ENCODE measurements at places on chromosomes 2 and 18.

- peak; percentile 38 for DNase-seq
Measured at GRCh38 chr2:144660518-144661316, 140.8 kb upstream of the ZEB2 start.

DNA sequence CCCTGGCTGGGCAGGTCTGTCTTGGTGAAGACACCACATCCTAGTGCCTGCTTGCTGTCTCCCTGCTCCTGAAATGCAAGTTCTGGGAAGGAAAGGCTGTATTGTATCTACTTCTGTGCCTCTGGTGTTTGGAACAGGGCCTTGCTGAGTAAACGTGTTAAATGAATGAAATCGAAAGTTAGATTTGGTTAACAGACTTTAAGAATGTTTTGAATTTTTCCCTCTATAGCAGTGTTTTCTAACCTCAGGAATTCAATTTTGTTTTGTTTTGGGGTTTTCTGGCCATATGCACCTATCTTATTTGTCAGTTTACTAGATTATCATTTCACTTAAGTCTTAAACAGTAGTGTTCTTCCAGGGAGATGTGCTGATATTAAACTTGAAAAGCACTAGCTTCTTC lies 20.7 kb downstream of the FARP2 start:
- no peak for DNase-seq

- DNase-seq, result no peak
Measured at GRCh38 chr2:20182241-20182931, 42.5 kb downstream of the SDC1 start.

DNA sequence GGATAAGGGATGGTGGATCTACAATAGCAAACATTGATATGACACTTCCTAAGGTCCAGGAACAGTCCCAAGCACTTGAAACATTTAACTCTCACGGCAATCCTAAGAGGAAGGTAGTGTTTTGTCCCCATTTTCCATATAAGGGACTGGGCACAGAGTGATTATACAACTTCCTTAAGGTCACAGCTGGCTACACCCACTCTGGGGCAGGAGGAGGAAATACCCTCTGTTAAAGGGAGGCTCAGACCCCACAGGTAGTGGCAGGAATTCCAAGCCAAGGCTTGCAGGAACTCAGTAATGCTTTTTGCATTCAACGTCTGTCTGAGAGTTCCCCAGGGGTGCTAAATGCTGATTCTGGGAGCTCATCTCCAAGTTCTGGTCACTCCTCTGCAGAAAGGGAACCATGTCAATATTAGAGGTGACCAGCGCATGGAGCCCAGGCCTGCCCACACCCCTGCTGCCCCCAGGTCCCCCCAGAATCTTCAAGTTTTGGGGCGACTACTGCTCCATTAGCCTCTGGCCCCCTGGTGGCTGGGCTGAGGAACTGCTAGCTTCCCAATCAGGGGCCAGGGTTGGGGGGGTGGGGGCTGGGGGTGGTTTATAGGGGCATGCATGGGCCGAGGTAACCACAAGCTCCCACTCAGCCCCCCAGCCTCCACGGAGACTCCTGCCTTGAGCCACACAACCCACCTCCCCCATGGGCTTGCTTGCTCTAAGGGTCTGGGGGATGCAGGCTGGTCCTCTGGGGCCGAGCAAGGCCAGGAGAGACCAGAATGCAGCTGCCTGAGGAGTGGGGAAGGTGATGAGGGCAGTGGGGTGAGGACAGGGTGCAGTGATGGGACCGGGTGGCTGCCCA lies 11.1 kb downstream of the OBSL1 start:
- DNase-seq, result no peak

DNA sequence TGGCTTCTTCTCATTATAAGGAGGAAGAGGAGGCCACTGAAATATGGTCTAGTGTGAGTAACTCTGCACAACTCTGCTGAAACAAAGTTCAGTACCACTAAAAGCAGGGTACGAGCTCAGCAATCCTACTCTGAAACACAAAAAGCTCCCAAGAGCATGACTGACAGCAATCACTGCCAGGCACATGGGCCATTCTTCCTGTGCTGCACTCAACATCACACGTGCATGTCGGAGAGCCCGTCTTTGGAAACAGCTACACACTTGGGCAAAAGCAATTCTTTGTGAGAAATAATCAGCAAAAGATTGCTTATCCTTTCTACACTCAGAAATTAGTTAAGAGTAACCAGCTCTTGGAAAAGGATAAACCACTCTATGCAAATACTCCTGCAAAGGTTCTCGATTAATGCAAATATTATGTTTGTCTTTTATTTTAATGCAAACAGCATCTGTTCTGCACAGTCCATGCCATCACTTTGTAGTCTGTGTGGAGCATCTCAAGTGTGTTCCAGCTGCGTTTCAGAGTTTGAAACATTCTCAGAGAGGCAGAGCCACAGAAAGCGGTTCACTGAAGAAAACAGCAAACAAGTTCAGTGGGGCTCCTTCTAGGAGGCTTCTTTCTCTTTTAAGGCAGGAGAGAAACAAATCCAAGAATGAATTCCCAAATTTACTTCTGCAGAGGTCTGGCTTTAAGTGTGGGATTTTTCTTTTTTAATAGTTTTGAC lies 145.0 kb downstream of the HDAC4 start:
- DNase-seq, result no peak

- DNase-seq, result no peak
Measured at GRCh38 chr2:54903736-54904554, 146.3 kb downstream of the RTN4 start.

- DNase-seq, result no peak
Measured at GRCh38 chr2:147600646-147601045, 244.2 kb upstream of the ACVR2A start.

DNA sequence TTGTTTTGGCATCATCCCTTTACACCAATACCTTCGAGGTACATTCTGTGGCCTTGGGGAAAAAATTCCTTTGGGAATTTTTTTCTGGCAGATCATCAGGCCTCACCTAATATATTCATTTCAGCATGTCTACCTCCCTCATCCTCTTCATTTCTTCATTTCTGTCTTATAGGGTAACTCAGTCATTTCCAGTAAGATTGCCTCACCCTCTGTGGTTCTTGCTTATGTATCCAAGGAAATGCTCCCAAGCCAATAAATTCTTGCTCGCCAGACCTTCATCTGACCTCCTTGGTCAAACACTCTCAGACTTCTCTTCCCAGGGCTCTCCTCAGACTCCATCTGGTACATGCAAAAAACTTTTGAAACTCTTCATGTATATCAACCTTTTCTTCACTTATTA lies 265.6 kb downstream of the TMX3 start:
- DNase-seq, result no peak
